Left renal pelvis (tissue), 4 donors: ENCODE measurements at places on chromosomes 16 and 17.

DNA sequence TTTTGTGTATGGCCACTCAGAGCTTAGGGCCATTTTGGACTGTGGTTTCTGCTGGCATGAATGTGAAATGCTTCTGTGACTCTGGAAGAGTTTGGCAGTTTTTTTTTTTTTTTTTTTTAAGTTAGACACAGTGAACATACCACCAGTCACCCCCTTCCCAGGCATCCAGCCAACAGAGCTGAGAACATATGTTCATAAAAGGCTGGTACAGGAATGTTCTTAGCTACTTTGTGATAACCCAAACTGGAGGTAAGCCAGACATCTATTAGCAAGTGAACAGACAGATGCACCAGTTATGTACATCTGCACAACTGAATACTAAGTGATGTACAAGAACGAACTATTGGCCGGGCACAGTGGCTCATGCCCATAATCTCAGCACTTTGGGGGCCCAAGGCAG is 92.7 kb downstream of the ABCC1 start:
- DNase-seq, result no peak

GRCh38 chr16:66245072-66245471 is 121.4 kb upstream of the CDH5 start:
- no peak for DNase-seq

DNA sequence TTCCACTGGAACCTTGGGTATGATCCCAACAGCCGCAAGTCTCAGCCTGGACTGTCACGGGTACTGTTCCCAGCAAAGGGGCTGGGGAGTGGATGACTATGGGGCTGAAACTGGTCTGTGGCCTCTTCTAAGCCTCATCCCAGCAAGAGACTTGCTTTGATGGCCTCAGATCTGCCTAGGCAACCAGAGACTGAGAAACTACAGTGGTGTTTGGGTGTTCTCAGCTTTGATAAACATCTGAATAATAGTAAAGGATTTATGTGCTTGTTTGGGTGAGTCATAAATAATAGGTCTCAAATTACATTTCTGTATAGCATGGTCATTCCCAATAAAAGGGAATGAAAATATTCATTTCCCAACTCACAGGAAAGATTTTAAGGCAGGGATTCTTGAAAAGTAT is 30.2 kb upstream of the ULK2 start:
- DNase-seq, result no peak

DNA sequence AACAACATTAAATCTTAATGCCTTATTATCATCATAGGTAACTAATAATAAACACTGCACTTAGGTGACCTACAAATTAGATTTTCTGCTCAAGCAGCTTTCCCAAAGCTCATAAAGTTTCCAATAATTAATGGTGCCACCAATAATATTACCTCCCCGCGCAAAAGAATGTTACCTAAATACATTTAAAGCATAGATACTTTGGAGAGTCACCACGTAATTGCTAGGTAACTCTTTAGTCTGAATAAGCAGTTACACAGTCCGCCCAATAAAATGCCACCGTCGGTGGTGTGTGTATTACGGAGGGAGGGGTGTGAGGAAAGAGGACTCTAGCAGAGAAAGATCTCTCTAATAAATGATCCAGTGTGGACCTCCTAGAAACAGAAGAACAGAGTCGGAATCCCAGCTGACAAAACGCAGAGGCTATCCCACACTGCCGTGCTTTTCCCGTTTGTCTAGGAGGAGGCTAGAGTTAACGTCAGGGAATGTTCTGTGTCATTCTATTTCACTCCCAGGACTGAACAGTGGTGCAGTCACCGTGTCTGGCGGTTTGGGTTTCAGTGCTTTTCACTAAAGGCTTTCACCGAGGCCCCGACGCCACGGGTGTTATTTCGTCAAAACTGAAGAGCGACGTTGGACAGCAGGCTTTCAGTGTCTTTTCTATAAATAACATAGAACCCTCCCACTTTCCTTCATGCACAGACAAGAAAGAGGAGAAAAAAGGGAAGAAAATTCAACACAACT is 630 bp downstream of the RNFT1 start:
- peak; percentile 36 for DNase-seq

- no peak for DNase-seq
Observed at GRCh38 chr16:49824593-49824992, 31.3 kb downstream of the ZNF423 start.

- no peak for DNase-seq
Observed at GRCh38 chr17:61943117-61943516, 15.3 kb upstream of the INTS2 start.

DNA sequence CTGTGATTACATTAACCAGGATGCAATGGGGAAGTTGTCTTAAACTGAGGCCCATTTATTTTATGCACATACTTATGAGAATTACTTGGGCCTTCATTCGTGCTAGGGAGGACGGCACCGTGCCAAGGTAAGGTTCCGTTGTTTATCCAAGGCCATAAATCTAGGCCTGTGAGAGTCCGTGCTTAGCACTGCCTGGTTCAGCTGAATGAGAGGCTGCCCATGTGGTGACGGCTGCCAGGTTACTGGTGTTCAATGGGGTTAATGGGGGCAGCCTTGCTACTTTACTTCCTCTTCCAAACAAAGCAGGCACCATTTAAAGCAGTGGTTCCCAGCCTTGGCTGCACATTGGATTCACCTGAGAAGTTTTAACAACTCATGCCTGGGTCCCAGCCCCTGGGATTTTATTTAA is 135.1 kb upstream of the NOL11 start:
- DNase-seq, result peak; percentile 53

DNA sequence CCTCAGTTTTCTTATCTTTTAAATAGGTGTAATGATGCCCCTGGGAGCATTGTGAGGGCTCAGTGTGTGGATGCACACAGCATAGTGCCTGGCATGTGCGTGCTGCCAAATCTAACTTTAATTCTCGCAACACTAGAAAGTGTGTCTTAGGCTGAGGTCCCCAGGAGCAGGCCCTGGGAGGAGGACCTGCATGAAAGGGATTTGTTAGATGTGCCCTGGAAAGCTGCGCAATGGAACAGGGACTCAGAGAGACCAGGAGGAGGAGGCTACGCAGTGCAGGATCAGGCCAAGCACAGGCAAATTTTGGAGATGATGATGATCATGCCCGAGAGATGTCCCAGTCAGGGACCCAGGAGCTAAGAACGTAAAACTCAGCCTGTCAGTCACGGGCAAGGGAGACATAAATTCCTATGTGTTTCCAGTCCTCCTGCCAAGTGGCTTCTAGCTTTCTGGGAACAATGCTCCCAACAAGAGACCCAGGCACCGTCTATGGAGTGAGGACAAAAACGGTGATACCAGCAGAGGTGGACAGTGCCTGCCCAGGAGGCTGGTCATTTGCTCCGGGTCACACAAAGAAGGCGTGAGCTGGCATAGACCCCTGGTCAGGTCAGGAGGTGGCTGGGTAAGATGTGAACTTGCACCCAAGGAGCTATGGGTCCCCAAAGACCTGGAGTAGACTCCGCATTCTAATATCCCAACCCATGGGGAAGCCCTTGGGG is 352.2 kb upstream of the TNRC6C start:
- no peak for DNase-seq

DNA sequence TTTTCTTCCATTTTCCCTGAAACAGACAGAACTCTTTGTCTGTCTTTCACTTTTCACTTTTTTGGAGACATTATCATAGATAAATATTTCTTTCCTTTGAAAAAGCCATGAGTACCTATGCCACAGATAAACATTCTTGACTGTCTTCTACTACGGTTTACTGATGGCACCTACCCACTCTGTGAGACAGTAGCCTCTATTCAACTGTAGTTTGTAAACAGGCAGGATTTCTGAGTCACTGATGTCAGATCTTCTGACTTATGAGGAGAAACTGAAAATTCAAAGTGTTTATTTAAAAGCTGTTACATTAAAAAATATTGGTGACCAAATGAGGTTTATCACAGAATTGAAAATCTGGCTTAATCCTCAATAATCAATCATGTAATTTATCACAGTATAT is 658.4 kb downstream of the TOX3 start:
- DNase-seq, result no peak

DNA sequence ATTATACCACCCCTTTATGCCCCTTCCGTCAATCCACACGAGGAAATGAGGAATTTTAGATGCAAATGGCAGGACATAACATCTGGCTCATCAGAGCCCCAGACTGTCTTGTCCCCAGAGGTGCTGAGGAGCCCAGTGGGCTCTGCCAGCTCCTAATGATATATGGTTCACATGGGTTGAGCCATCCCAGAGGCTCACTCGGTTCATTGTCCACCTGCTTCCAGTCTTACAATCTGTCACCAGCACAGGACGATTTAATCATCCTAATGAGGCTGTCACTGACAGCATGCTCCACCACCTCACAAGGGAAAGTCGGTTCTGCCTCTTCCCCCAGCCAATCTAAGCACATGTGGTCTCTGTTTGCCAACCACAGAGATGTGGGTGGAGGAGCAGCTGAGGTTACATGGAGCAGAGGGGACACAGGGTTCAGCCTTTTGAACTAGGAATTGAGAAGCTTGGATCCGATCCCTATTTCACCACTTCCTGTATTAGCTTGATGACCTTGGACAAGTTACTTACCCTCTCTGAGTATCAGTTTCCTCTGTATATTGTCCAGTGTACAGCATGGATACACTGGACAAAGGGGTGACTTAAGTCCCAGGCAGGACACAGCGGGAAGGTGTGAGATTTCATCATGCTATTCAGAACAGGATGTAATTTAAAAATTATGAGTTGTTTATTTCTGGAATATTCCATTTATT is 27.0 kb upstream of the DHX8 start:
- no peak for DNase-seq

- no peak for DNase-seq
Observed at GRCh38 chr17:69254187-69254586, 25.6 kb upstream of the ABCA10 start.

GRCh38 chr16:89484923-89485679 is 5.3 kb downstream of the ANKRD11 start:
- DNase-seq, result no peak

DNA sequence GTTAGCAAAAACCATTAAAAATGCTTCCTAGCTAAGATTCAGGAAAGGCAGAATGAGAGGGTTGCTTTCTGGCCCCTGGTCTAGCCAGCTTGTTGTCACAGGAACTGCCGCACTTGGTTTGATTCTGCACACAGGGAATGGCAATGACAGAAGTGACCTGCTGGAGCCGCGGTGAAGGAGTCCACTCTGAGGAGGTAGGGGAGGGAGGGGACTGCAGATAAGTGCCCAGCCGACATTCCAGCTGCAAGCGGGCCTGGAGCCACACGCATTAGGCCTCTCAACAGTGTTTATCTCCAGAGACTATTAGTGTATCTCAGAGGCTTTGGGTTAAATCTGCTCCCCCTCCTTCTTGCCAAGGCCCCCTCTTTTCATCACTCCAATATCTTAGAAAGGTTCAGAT is 38.6 kb downstream of the CDRT15 start:
- no peak for DNase-seq

- DNase-seq, result no peak
Observed at GRCh38 chr16:64950262-64950661, 171.6 kb downstream of the CDH11 start.

- peak; percentile 77 for DNase-seq
Observed at GRCh38 chr17:49191917-49192741, 18.2 kb downstream of the GNGT2 start.

DNA sequence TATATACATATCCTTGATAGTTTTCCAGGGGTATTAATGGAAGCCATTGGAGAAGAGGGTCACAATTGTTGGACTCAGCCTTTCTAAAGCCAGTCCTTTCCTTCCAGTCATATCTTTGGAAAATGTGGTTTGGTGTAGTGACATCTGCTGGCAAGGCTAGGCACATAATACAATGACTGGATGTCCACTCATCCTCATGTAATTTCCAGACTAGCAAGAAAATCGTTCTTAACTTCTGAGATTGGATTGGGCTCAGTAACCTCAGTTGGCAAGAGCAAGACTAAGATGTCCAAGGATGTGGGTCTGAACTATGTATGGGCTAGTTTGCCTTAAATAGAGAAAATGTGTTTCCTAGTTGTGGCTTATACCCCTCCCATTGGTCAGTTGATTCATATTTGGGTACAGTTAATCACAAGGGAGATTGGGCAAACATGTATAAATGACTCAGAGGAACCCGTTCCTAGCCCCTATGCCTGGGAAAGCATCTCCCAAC is 8.7 kb upstream of the KAT7 start:
- no peak for DNase-seq

- no peak for DNase-seq
Observed at GRCh38 chr16:68519225-68519745, 19.8 kb upstream of the ZFP90 start.

DNA sequence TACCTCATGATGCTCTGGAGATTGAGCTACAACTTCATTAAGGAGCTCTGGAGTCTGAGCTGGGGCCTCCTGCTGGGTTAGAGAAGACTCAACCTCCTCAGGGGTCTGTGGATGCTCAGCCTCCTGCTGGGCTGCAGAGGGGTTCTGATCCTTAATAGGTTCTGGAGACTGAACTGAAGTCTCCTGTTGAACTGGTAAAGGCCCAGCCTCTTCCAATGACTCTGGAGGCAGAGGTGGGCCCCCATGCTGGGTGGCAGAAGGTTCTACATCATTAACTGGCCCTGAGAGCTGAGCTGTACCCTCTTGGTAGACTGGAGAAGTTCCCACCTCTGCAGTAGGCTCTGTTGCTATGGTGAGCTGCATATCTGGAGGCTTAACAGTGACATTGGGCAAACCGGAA is 48.1 kb upstream of the TMEM97 start:
- DNase-seq, result no peak

DNA sequence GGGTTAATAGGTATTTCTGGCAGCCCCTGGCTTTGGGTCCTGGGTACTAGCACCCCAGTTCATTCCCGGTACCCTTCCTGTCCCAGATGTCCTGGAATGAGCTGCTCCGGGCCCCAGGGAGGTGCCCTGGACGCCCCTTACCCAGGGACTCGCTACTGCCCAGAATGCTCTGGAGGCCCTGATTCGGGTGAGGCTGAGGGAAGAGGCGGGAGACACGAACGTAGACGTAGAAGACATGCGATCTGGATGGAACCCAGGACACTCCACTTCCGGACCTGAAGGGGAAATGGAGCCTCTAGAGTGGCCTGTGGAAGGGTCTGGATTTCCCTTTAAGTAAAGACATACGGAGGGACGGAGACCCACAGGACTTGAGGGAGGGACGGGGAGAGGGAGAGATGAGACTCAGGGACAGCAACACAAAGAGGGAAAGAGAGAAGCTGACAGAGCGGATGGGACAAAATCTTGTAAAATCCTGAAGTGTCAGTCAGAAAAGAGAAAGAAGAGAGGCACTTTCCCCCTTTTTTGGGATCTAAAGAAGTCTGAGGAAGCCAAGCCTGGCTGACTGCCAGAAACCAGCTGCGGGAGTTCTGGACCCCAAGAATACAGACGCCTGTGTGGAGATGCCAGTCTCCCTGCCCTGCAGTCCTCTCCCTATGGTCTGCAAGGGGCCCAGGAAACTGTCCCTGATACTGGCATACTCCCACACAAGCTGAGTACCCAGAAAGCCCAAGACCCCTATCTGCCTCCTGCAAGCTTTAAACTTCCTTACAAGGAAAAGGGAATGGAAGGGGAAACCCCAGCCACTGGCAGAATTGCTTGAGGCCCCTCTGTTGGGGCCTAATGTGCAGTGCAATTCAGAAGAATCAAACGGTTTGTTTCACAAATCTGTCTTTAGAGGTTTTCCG is 1.0 kb upstream of the HOXB13 start:
- DNase-seq, result no peak

- no peak for DNase-seq
Observed at GRCh38 chr17:47836601-47837000, 4.5 kb downstream of the SCRN2 start.

- no peak for DNase-seq
Observed at GRCh38 chr16:12716658-12717057, 87.0 kb downstream of the CPPED1 start.
